ENCODE measurements at places on chromosomes 12 and 14.

- DNase-seq, result peak; percentile 35
These were observed 54.6 kb upstream of the CCDC175 start for GRCh38 chr14:59631237-59631636.

DNA sequence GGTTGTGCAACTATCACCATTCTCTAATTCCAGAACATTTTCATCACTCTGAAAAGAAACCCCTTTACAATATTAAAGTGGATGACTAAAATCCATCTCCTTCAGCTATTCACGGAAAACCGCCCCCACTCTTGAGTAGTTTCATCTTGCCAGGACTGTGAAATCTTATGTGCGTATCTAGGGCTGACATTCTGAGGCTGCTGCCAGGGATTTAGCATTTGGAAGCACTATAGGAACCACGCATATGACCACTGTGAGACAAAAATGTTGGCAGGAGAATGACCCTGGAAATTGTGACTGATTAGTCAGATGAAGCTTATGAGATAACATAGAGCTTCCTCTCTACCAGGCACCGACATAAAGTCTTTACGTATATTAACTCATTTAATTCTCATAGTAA lies 305.2 kb upstream of the PDE3A start:
- no peak for DNase-seq

DNA sequence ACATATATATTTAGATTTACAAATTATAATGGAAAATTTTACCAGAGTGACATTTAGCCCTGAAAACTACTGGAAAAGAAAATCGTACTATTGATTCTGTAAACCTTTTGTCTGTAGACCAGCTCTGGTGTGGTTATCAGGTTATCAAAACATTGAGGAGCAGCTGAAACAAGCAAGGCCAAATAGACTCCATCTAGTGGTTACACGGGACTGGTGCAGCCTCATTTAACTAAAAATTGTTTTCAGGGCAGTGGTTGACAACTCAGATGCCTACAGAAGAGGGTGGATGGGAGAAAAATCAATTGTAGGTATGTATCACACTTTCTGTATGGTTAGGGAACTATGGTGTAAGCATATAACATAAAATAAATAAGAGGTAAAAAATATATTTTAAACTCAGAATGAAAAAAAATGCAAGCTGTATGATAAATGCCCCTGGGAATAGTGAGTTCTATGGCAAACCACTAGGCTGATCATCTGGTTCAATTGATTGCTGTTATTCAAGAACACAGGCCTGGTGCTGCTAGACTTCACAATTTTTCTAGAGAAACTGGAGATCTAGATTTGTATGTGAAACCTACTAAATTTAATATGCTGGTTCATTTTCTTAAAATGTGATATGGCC lies 51.2 kb downstream of the ACSS3 start:
- peak; percentile 66 for DNase-seq

DNA sequence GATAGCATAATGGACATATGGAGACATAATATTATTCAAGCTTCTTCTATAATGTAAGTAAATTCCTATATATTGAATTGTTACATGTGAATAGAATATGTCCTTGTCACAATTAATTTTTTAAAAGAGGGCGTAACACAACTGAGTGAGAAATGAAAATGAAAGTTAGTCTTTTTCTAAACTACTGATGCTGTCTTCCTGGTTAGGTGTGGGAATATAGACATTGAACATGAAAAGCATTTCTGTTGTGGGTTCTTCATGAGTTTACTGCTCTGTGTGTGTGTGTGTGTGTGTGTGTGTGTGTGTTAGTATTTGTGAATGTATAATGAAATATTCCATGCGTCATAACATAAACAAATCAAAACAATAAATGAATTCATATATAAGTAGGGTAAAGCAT lies 40.5 kb upstream of the RTL1 start:
- no peak for DNase-seq

DNA sequence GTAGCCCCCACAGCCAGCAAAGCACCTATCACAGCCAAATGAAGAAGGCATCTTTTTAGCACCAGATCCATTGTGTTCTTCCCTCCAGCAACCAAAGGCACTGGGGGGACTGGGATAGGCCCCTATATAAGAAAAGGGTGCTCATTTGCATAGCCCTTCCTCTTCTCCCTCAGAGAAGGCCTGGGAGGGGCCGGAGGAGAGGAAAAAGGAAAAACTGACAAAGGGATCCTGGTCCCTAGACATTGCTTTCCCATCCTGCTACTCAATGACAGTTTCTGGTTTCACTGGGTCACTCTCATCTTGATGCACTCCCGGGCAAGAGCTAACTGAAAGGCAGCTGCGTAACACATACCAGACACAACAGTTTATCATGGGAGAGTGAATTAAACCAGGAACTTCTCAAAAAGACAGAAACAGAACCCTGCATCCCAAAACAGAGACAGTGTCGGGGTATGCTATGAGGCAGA lies at the start of gene PMEL:
TSS of gene PMEL (minus strand) at position 102 of the 467 bp plus-strand sequence. CDS start at position 71, 31 bp downstream.
- DNase-seq, result no peak

DNA sequence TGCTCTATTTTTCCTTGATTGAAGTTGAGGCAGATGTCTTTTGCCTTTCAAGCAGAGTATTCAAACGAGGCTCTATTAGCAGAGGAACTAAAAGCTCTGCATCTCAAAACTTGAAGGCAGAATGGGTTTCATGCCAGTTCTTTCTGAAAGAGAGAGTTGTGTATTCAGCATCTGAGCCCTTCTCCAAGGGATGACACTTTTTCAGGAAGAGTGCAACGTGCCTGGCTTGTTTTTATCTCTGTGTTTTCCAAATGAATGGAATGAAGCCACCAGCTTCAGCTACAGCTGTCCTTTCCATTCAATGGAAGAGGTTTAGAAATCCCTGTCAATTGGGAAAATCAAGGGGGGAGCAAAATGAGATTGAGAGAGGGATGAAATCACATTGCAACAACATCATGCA lies 14.6 kb downstream of the BEST3 start:
- DNase-seq, result no peak

DNA sequence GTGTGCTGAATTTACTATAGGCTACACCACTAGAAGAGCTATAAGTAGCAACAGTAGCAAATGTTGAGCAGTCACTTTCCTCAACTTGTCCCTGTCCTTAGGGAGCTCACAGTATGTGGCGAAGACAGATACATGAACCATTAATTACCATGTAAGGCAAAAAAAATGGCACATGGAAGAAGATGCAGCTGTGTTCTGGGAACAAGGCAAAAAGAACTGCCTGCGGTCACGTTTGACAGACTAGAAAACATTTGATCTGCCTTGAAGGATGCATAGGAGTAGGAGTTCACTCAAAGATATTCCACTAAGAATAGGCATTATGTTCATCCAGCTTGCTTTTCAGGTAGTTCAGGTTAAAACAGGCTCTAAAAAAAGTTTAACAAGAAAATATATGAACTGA lies 46.5 kb upstream of the IFNG-AS1 start:
- no peak for DNase-seq

DNA sequence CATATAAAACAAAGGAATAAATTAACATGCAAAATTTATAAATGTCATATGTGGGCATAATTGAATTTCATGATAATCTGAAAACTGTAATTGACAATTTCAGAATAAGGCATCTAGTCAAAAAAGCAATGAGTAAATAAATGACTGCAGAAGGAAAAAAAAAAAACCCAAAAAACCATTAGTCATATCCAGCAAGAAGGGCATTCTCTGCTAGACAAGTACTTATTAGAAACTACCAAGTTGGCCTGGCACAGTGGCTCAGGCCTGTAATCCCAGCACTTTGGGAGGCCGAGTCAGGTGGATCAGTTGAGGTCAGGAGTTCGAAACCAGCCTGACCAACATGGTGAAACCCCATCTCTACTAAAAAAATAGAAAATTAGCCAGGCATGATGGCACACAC lies 17.5 kb downstream of the ZCRB1 start:
- DNase-seq, result no peak

- DNase-seq, result no peak
These were observed 17.2 kb downstream of the FAM186B start for GRCh38 chr12:49588281-49588680.

DNA sequence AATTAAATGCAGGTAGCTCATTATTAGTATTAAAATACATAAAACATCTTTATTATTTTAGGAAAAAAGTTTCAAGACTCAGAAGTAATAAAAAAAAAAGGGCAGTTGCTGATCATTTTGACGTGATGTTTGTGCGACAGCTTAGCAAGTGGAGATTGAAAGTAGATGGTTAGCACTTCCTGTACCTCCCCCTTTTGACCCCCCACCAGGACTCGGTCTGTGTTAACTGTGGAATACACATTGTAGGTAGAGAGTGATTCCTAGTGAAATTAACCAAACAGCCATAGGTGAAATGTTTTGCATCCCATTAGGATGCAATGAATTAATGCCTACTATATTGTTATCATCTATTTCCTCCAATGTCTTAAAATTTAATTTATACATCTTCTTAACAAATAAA lies 120.8 kb downstream of the SLC5A8 start:
- no peak for DNase-seq

DNA sequence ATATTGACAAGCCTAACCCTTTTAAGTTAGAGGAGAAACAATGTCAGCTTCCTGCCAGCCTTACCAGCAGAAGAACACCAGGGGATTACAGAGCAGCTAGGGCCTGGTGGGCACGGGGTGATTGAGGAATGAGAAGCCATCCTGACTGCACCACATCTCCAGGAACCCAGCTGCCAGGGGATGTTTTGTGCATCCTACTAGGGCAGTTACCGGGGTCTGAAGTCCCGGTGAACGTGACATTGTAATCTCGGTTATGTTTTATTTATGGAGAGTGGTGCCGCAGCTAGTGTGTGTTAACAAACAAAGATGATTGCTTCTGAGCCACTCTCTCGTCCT lies 115.9 kb downstream of the BCL11B start:
- DNase-seq, result no peak

GRCh38 chr12:54166567-54167499 lies 22.0 kb downstream of the SMUG1 start:
- DNase-seq, result no peak

- no peak for DNase-seq
These were observed 978.4 kb downstream of the BCL11B start for GRCh38 chr14:98293576-98293975.
